Hindlimb muscle (tissue), 1 donor: ENCODE measurements at places on chromosomes 5 and 9. TPM values are rescaled to one million over a fixed set of nuclear protein-coding genes. Genes with fewer than 3 reads are reported as not detected.

DNA sequence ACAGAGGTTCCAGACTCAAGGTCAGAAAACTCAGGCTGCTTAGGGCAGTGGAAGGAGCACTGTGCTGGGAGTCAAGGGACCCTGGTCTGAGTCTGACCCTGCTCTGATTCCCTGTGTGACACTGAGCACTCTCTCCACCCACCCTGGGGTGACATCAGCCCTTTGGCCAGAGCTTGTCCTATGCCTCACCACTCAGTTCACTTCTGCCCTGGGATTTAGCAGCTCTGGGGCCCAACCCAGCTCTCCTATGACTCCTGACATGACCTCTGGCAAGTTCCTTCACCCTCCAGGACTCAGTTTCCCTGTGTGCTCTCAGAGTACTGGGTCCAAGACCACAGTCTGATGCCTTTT, 63.9 kb downstream of the FAM114A2 start:
- no peak for DNase-seq

GRCh38 chr5:110807169-110807568, 68.4 kb downstream of the SLC25A46 start:
- peak; percentile 66 for DNase-seq

DNA sequence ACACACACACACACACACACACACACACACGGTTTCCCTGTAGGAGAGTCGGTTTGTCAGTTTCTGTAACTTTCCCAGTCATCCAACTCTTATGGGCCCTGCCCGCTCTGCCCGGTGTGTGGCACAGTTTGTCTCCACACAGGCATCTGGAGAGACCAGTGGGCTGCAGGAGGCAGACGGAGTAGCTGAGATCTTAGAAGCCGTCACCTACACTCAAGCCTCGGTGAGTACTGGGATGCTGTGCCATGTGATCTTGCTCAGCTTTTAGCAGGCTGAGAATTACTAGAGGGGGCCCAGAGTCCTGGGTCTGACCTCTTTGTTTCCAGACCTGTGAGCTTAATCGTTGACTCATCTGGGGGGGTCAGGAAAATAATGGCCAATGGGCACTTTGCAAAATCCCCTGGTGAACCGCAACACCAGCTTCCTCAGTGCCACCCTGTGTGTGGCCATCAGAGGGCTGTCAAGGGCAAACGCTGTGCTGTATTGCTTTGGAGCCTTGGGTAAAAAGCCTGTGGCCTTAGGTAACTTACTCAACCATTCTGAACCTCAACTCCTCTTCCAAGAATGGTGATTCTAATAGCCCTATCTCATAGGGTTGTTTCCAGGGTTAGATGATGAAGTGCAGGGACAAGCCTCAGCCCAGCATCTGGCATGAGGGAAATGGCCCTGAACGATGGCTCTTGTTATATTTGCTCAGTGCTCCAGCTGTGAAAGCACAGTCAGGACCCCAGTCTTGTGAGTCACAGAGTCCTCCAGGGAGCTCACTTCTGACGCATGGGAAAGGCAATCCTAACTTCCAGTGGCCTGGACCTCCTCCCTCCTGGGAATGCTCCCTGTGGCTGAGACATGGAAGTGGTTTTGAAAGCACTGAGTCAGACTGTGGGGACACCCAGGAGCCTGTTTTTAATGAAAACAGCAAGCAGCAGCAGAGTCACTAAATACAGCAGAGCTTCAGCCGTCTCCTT, 45.6 kb downstream of the COL15A1 start:
- DNase-seq, result no peak

- no peak for DNase-seq
Measured at GRCh38 chr5:124398460-124398859, 348.0 kb downstream of the ZNF608 start.

DNA sequence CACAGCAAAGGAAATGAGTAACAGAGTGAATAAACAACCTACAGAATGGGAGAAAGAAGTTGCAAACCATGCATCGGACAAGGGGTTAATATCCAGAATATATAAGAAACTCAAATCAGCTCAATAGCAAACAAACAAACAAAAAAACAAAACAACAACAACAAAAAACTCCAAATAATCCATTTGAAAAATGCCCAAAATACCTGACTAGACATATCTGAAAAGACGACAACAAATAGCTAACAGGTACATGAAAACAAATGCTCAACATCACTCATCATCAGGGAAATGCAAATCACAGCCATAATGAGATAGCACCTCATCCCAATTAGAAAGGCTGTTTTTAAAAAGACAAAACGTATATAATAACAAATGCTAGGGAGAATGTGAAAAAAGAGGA, 111.2 kb downstream of the TRPM3 start:
- DNase-seq, result no peak

DNA sequence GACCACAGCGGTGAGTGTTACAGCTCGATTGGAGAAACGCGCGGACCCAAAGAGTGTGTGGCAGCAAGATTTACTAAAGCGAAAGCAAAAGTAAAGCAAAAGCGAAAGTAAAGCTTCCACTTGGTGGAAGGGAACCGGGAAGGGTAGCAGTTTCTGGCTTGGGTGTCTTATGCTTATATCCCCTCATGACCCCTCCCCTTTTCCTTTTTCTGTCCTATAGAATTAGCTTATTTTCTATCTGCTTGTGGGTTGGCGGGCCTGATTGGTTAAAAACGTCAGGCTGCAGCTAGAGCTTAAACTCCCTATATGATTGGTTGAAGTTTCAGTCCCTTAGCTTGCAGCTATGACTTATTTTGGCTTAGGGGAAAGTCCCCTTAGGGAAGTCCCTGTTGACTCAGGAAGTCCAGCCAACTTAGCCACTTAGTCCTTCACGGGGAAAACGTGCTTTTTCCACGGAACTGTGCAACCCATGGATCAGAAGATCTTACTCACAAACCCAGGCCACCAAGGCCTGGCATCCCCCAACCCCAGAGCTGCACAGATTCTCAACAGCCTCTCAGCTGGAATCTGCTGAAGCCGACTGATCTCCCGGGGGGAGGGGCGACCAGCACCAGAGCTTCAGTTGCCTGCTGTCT, 114.2 kb upstream of the ADAMTS16 start:
- no peak for DNase-seq

DNA sequence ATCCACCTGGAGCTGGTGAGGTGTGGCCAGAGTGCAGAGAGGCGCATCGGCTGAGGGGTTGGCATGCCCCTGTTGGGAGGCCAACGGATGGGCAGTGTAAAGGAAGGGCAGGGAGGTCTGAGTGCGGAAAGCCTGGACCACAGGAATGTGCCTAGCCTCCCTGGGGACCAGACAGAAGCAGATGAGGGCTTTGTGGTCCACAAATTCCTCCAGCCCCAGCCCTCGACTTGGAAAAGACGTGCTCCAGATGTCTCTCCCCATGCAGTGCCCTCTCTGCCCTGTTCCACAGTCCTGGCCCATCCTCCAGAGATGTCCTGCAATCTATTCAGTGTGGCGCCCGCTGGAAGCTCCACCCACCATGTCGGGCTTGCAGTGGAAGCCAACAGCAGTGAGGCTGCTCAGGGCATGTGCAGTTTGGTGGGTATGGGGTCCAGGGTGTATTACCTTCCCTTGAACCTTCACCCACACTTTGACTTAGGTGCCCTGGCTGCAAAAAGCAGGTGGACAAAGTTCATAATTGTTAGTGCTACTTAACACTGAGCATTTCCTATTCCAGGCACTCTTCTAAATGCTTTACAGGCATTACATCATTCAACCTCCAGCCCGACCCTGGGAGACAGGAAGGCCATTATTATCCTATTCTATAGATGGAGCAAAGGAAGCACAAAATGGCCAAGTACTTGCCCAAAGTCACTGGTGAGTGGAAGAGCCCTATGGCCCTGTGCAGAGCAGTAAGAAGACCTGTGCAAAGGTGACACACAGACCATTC, 120.2 kb upstream of the SLC25A48 start:
- no peak for DNase-seq

GRCh38 chr5:123907349-123907748, 395.4 kb downstream of the CSNK1G3 start:
- DNase-seq, result no peak

Gene TEK
- polyA plus RNA-seq, result 15.0 TPM
